Activated T-helper 2 cell treated with anti-CD3 and anti-CD28 coated beads, Interferon-gamma antibody, Interleukin-2, Interleukin-4, amounts not matched to agents 10 μg/mL and 5 μg/mL and 100 μg/mL, durations not matched to agents 14 hours and 24 hours and 36 hours (primary cell): ENCODE measurements at places on chromosomes 16 and 17. TPM values are rescaled to one million over a fixed set of nuclear protein-coding genes. Genes with fewer than 3 reads are reported as not detected.
A peak's percentile ranks its signal among the peaks of the same experiment; 100 is the strongest.

KRT12 gene
- total RNA-seq, result not detected in 2 replicates

ETV4 gene
- 11.0 and 12.8 TPM in 2 replicates for total RNA-seq

HBA1 gene
- 0.55 TPM in 1 of 2 replicates, not detected in the other for total RNA-seq

IKZF3 gene
- 18.3 and 20.3 TPM in 2 replicates for total RNA-seq

- no peaks in the 10 kb centered on the region for H3K27me3 ChIP-seq
- H3K4me3 ChIP-seq, result no peak overlapping the region
- DNase-seq, result no peak
- no peaks in the 10 kb centered on the region for H3K36me3 ChIP-seq
Observed at GRCh38 chr17:37759014-37759637, 14.3 kb upstream of the HNF1B start.

PROCA1 gene
- 7.0 and 7.7 TPM in 2 replicates for total RNA-seq

GRCh38 chr17:65154770-65155589 lies 17.8 kb downstream of the RGS9 start:
- H3K27ac ChIP-seq, result peak overlapping the region; percentile 29
- H3K4me3 ChIP-seq, result no peak overlapping the region
- H3K4me1 ChIP-seq, result peaks cover 17% of the 10 kb centered on the region
- DNase-seq, result no peak

- peaks cover 11% of the 10 kb centered on the region for H3K4me1 ChIP-seq
- peaks cover 48% of the 10 kb centered on the region for H3K27me3 ChIP-seq
- H3K4me3 ChIP-seq, result peak overlapping the region; percentile 82
- H3K36me3 ChIP-seq, result no peaks in the 10 kb centered on the region
- DNase-seq, result peak; percentile 26
Observed at GRCh38 chr17:80034791-80035686, 633 bp downstream of the TBC1D16 start.

DNA sequence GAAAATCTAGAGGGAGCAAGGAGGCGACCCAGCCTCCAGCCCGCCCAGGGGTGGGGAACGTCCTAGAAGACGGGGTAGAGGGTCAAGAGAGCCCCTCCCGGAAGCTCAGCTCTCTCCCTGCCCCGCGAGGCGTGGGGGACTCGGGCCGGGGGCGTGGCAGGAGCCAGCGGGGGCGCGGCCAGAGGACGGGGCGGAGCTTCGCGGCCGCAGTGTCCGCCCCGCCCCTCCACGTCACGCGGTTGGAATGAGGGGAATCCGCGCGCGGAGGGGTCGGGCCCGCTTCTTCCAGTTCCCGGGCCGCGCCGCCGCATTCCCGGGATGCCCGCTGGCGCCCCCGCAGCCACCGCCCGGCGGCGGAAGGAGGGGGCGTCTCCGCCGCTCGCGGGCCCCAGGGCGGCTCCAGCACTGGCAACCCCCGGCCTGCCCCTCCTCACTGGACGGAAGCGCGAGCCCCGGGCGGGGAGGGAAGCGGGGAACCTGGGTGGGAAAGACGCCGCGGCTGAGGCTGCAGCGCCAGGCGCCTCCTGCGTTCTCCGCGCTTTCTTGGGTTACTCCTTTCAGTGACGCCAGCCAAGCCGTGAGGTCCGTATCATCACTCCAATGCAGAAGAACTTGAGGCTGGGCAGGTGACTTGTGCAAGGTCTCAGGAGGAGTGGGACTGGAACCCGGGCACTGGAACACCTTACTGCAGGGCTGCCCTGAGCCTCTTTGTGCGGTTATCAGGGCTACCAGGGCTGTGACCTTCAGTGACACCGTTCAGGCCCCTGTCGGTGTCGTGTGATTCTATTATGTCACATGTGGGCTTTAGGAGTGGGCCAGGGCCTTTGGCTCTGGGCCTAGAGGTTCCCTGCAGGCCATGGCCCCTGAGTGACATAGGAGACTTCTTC lies 4.3 kb downstream of the MYO1C start:
- peaks cover 11% of the 10 kb centered on the region for H3K36me3 ChIP-seq
- H3K4me1 ChIP-seq, result peaks cover 23% of the 10 kb centered on the region
- H3K4me3 ChIP-seq, result peak overlapping the region; percentile 84
- DNase-seq, result peak; percentile 54
- H3K27me3 ChIP-seq, result no peaks in the 10 kb centered on the region

DNA sequence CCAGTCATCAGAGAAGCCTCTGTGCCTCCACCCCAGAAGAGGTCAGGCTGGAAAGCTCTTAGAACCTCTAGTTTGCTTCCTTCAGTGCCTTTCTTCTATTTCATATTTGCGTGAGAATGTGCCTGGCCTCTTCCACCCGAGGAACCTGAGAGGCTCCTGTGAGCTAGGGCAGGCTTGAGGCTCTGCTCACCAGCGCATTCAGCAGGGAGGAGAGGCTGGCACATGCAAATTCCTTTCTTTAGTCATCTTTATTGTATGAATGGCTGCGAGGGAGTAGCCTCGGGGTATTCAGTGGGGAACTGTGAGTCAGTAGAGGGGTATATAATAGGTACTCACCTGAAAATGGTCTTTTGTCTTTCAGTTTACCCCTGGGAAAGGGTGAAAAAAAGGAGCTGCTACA lies 268.3 kb downstream of the ABCC12 start:
- peaks cover 12% of the 10 kb centered on the region for H3K27me3 ChIP-seq
- no peak for DNase-seq
- H3K36me3 ChIP-seq, result no peaks in the 10 kb centered on the region
- no peaks in the 10 kb centered on the region for H3K4me1 ChIP-seq

SEPTIN12 gene
- not detected in 2 replicates for total RNA-seq

HID1 gene
- total RNA-seq, result 0.07 and 0.37 TPM in 2 replicates

MAF gene
- 73.6 and 74.2 TPM in 2 replicates for total RNA-seq

EFCAB5 gene
- 0.64 and 0.94 TPM in 2 replicates for total RNA-seq

DNA sequence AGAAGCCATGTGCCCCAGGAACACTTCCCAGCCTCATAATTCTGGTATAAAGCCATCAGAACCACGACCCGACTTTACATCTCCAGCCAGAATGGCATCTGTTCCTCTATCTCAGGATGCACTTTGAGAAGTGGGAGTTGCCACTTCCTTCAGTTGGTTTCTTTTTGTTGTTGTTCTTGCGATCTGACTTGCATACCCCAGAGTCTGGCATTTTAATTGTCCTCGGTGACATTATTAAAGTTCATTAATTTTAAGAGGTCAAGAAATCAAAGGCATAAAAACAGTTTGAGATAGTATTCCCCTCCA lies 13.5 kb downstream of the MARCHF10 start:
- peaks cover 13% of the 10 kb centered on the region for H3K27me3 ChIP-seq
- H3K4me1 ChIP-seq, result peaks cover 6% of the 10 kb centered on the region
- no peak for DNase-seq
- no peak overlapping the region for H3K4me3 ChIP-seq
- no peaks in the 10 kb centered on the region for H3K36me3 ChIP-seq

DNA sequence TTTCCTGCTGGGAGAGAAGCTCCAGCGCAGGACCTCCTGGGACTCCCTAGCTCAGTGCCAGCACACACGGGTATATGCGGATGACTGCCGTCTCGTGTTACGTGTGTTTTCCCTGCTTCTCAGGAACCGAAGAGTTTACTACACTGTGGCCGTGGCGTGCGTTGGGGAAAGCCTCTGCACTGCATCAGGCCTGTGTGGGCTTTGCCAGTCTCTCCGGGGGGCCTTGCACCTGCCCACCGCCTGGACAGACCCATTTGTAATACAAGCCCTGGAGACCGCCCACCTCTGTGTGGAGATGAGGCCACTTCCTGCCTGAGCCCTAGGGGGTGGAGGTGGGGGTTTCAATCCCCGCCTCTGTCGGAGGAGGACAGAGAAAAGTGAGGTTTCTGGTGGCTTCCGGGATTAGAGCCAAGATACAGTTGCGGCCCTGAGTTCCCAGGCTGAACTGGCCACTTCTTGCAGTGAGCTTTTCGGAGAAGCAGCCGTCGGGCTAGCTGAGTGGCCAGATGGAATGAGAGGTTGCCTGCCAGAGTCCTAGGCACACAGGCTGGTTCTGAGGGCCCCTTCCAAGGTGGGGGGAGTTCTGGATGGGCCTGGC lies 43.4 kb upstream of the GSE1 start:
- no peaks in the 10 kb centered on the region for H3K27me3 ChIP-seq
- H3K27ac ChIP-seq, result peak overlapping the region; percentile 72
- H3K4me3 ChIP-seq, result peak overlapping the region; percentile 47
- H3K36me3 ChIP-seq, result peaks cover 40% of the 10 kb centered on the region
- no peak for DNase-seq

GRCh38 chr16:80599466-80599865 lies 58.7 kb downstream of the DYNLRB2 start:
- H3K36me3 ChIP-seq, result peaks cover 35% of the 10 kb centered on the region
- H3K27me3 ChIP-seq, result peaks cover 31% of the 10 kb centered on the region
- no peak overlapping the region for H3K27ac ChIP-seq
- H3K4me3 ChIP-seq, result no peak overlapping the region
- no peak for DNase-seq

- DNase-seq, result no peak
- no peaks in the 10 kb centered on the region for H3K36me3 ChIP-seq
- H3K27me3 ChIP-seq, result peaks cover 18% of the 10 kb centered on the region
- H3K4me1 ChIP-seq, result no peaks in the 10 kb centered on the region
- no peak overlapping the region for H3K4me3 ChIP-seq
- H3K27ac ChIP-seq, result no peak overlapping the region
Observed at GRCh38 chr17:61469474-61469873, 17.3 kb downstream of the TBX4 start.

DNA sequence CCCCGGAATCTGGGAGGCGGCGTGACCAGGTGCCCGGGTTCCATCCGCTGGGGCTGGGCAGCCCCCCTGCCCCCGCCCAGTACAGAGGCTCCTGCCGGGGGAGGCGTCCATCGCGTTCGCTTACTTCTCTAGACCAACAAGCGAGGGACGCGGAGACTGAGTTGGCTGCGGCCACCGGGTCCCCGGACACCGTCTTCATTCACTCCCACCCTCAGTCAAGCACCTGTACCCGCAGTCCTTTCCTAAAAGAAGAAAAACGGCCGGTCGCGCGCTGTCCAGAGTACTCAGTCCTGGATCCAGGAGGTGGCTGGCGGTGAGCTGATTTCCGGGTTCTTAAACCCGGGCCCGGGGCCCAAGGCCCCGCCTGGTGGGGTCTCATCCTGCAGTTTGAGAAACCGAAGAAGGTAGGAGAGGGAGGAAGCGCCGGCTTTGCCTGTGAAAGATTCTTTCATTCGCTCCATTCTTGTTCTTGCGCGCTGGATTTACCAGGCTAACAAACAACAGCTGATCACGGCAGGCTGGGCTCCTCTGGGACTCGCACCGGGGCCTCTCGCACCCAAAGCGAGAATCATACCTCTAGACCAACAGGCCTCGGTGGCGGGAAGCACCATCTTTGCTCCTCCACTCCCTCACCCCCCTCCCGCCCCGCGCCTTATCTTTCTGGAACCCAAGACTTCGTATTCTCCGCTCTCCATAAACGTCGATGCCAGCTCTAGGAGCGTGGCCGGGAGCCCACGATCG lies 17.4 kb upstream of the OR1F1 start:
- H3K36me3 ChIP-seq, result no peaks in the 10 kb centered on the region
- DNase-seq, result no peak
- peaks cover 58% of the 10 kb centered on the region for H3K27me3 ChIP-seq

GRCh38 chr16:14529010-14529669 lies 100.9 kb downstream of the PARN start:
- peaks cover 3% of the 10 kb centered on the region for H3K4me1 ChIP-seq
- H3K4me3 ChIP-seq, result no peak overlapping the region
- no peak overlapping the region for H3K27ac ChIP-seq

CDC6 gene
- total RNA-seq, result 126 and 133 TPM in 2 replicates

- peak overlapping the region; percentile 87 for H3K27ac ChIP-seq
- peak overlapping the region; percentile 100 for H3K4me3 ChIP-seq
- no peaks in the 10 kb centered on the region for H3K27me3 ChIP-seq
- peaks cover 75% of the 10 kb centered on the region for H3K36me3 ChIP-seq
- H3K4me1 ChIP-seq, result peaks cover 45% of the 10 kb centered on the region
- no peak for DNase-seq
Observed at GRCh38 chr17:4939546-4939795, 375 bp downstream of the SLC25A11 start.

- H3K4me1 ChIP-seq, result peaks cover 74% of the 10 kb centered on the region
- H3K27ac ChIP-seq, result peak overlapping the region; percentile 94
- DNase-seq, result no peak
- H3K27me3 ChIP-seq, result no peaks in the 10 kb centered on the region
Observed at GRCh38 chr16:11072420-11073153, 128.2 kb downstream of the CLEC16A start.

DNA sequence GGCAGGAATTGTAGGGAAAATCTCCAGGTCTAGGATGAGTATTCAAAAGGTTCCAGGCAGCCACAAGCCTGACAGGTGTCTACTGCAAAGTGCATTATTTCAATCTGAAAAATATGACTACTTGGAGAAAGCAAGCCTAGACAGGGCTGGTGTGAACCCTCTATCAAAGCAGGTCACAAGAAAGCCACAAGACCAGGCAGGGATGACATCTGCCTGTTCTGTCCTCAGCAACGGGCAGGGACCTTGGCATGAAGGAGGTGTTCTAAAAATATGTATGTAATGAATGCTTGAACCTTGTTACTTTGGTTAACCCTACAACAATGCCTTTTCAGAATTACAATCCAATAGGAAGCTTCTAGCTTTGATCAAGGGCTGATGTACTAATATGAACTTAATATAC lies 1.2 kb upstream of the COX6A2 start:
- no peak for DNase-seq
- no peaks in the 10 kb centered on the region for H3K27me3 ChIP-seq
- H3K4me1 ChIP-seq, result peaks cover 18% of the 10 kb centered on the region
- H3K27ac ChIP-seq, result no peak overlapping the region
- H3K4me3 ChIP-seq, result no peak overlapping the region
- no peaks in the 10 kb centered on the region for H3K36me3 ChIP-seq

GRCh38 chr17:80890921-80891396 lies 100.7 kb upstream of the CHMP6 start:
- H3K36me3 ChIP-seq, result peaks cover 81% of the 10 kb centered on the region
- H3K4me3 ChIP-seq, result peak overlapping the region; percentile 74
- peaks cover 66% of the 10 kb centered on the region for H3K4me1 ChIP-seq
- H3K27me3 ChIP-seq, result no peaks in the 10 kb centered on the region

- peaks cover 43% of the 10 kb centered on the region for H3K36me3 ChIP-seq
- H3K27ac ChIP-seq, result no peak overlapping the region
- H3K27me3 ChIP-seq, result no peaks in the 10 kb centered on the region
Observed at GRCh38 chr17:8243827-8244226, 4.0 kb downstream of the CTC1 start.

DNA sequence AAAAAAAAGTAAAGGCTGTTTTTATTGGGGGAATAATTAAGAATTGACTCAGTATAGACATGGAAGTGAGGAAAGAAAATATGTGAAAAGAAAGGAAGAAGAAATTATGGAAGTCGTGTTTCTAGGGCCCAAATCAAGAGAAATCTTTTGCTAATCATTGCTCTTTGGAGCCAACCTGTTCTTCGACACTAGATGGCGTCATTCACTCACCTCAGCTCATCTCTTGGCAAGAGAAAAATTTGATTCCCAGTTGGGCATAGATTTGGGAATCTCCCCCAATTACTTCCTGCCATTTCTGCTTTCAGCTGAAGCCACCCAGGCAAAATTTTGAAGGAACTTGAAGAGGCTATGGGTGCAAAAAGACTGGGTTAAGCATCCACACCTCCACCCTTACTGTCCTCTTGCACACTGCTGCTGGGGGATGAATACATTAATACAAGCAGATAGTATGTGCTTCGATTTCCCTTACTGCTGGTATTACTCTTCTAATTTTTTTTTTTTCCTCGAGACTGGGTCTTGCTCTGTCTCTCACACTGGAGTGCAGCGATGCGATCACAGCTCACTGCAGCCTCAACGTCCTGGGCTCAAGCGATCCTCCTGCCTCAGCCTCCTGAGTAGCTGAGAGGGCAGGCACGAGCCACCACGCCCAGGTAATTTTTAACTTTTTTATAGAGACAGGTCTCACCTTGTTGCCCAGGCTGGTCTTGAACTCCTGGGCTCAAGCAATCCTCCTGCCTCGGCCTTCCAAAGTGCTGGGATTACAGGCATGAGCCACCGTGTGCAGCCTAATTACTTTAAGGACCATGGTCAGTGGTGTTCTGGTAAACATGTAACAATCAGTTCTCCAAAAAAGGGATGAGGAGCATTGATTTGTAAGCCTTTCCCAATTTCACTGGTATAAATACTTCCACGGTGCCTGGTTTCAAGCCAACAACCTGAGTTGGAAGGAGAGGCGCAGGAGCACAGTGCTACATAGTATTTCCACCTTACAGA lies 13.5 kb downstream of the PSMD7 start:
- H3K27ac ChIP-seq, result peak overlapping the region; percentile 28
- peaks cover 37% of the 10 kb centered on the region for H3K36me3 ChIP-seq
